ENCODE measurements at places on chromosomes 12 and 14. TPM values are rescaled to one million over a fixed set of nuclear protein-coding genes. Genes with fewer than 3 reads are reported as not detected.

ADAM20 gene
- 4.4 TPM for total RNA-seq

DNA sequence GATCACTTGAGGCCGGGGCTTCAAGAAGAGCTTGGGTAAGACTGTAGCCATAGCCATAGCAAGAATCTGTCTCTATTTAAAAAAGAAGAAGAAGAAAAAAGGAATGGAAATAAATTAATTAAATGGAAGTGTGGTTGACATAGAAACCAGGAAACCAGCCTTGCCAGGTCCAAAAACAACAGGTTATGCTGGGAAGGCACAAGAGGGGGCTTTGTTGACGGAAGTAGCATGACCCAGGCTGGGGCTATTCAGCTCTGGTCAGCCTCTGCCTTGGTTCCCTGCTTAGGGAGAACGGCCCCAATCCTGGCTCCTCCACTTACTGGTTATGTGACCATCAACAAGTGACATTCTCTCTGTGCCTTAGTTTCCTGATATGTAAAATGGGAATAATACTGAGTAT, 14.4 kb upstream of the GPR68 start:
- DNase-seq: no peak

- no peak for DNase-seq
Observed at GRCh38 chr12:2214411-2214810, 161.6 kb downstream of the CACNA1C start.

DNA sequence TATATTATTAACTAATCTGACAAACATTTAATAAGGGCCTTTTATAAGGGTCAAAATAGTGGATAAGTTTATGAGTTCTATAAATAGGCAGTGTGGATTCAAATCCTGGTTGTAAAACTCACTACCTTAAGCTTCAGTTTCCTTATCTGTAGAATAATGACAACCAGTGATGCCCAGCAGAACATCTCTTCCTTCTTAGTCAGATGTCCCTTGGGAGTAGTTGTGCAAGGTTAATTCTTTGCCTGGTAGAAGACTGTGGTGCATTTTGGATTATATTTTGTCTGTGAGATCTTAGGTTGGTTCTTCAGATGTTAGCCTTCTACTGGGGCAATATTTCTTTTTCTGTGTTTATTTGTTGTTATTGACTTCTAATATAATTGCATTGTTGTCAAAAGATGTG, 59.5 kb downstream of the ARID2 start:
- no peak for DNase-seq

DNA sequence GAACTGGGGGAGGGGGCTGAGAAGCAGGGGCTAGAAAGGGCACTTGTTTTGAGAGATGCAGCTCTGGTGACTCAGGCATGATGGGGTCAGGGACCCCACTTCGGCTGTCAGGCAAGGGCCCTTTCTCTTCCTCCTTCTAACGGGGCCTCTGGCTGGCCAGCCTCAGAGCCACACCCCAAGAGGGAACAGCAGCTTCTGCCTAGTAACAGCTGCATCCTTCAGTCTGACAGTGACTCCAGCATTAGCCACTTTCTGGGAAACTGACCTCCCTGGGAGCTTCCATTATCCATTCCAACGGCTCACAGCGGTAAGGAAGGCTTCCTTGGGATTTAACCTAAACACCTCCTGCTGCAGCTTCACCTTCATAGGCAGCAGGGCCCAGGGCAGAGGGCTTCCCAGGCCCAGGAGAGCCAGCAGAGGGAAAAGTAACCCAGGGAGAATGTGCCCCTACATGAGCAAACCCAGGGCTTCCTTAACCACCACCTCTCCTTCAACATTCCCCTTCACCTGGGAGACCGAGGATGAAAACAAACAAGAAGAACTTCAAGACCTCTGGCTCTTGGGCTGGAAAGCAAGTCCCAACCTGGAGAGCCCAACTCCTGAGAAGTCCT, 2.7 kb downstream of the NCKAP5L start:
- peak; percentile 50 for DNase-seq

GRCh38 chr12:59472273-59472672, 123.6 kb upstream of the SLC16A7 start:
- no peak for DNase-seq

DNA sequence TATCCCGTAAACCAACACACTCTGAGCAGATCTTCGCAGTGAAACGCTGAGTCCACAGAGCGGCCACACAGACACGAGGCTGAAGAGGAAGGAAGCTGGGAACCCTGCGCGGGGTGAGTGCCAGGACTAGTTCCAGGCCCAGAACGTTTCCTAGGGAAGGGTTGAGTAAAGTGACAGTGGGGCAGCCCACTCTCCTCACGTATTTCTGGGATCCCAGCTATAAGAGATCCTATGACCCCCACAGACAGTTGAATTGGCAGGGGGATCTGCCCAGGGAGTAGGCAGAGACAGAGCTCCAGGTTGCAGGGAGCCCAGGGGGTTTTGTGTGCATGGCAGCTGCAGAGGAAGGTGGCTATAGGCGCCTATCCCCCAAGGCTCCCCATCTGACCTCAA, 51.1 kb downstream of the GTF2A1 start:
- peak; percentile 62 for DNase-seq

GRCh38 chr12:70560671-70561070, 76.6 kb downstream of the PTPRB start:
- DNase-seq: no peak

ARMH4 gene
- total RNA-seq: 1.8 TPM

- DNase-seq: no peak
Observed at GRCh38 chr12:80858356-80858755, 79.4 kb downstream of the LIN7A start.

PLEKHH1 gene
- total RNA-seq: 2.9 TPM

GRIN2B gene
- total RNA-seq: 0.25 TPM

GRCh38 chr12:42834062-42834461, 244.5 kb upstream of the PRICKLE1 start:
- DNase-seq: no peak

DNA sequence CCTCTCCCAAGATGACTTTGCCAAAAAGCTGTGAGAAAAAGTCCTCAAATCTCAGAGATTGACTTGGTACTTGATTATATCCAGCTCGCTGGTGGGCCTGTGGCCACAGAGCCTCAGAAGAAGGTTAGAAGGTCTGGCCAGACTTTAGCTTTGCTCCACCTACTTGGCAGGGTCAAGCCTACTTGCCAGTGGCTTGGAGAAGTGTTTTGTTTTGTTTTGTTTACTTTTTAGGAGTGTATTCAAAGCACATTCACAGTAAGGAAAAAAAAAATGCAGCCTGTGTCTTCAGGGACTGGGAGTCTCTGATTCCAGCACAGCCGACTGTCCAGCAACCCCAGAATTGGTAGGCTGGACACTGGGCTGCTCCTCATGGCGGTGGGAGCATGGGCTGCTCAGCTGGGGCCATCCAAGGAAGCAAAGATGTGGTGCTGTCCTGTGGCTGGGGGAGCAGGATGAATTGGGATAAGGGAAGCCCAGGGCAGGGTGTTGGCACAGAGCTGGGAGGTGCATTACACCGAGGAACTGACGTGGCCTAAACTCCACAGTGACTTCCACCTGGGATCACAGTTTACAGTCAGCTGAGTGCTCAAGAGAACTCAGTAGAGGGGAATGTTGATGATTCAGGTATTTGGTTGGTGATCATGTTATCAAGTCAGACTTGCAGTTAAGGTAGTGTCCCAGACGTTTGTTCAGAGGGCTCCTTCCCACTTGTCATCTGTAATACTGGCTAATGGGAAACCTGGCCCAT, 73.5 kb downstream of the PPP2R5C start:
- DNase-seq: peak; percentile 81

TAPBPL gene
- total RNA-seq: 28.2 TPM

DNA sequence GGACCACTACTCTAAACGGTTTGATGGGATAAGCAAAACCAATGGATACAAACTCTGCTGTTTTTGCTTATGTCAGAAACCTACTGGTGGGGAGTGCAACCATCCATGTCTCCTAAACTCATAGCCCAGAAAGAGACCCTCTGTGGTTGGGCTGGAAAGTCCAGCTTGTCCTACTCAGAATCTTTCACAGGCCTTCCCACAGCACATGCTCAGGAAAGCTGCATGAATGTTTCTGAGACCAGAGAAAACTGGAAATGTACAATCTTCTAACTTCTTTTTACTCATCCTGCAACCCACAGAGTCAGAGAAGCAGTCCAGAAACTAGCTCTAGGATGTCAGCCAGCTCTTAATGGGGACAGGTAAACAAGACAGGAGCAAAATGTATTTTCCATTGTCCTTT, 73.3 kb downstream of the ANO2 start:
- no peak for DNase-seq

DNA sequence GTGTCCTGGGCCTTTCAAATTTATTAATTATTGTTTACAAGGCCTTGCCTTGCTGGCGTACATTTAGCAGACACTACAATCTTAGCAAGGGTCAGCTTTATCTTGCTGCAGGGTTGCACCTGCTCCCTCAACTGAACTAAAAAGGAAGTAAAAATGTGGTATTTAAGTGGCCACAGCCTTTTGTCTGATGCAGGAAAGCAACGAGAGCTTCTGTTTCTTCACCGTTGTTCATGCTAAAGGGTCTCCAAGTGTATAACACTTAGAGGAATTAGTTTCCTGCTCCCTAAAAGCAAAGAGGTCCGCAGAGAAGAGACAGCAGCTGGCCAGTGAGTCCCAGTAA, 62.8 kb upstream of the EGLN3 start:
- DNase-seq: no peak

KCNA5 gene
- 3.7 TPM for total RNA-seq

DDIT3 gene
- total RNA-seq: 34.7 TPM

DNA sequence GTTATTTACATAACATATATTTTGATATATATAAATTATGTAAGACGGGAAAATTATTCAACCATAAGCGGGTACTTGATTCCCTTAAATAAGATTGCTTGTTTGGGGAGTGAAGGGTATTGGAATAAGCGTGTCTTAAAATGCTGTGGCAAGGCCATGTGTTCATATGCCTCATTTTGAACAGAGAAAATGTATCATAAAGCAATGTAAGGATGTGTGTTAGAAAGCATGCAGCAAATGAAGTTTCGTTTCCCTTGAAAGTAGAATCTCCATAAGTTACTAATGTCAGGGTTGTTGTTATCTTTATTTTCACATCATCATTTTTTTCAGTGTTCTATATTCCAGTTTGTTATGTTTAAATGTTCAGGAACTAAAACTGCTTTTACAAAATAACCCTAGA, 465.6 kb downstream of the FOXG1 start:
- DNase-seq: no peak

NOS1 gene
- total RNA-seq: 2.4 TPM

MYH6 gene
- 7.1 TPM for total RNA-seq

DNA sequence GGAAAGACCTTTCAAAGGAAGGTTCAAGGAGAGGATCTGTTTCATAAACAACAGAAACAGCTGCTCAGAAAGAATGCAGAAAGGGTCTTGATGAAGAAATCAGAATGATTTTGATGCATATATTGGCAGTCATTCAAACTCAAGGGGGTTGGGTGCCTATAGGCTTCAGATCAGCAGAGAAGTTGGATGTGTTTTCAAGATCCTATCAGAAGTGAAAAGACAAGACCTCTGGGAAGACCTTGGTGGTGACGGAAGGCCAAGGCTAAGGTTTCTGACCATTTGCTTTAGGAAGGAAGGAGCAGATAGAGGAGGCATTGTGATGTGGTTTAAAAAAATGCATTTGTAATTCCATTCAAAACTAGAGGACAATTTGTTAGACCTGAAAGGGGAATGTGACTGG, 15.2 kb upstream of the PTPRB start:
- peak; percentile 31 for DNase-seq

DNA sequence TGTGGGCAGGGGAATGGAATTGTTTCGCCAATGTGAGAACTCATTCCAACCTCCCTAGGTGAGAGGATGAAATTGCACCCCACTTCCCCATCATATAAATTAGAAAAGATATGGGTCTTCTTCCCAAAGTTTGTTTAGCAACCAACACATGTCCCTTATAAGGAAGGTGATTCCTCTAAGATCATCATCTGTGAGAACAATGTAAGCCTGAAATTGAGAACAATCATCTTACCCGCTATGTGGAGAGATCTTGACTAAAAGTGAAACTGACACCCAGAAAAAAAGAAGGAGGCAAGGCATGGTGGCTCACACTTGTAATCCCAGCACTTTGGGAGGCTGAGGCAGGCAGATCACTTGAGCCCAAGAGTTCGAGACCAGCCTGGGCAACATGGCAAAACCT, 173.2 kb upstream of the HMGA2 start:
- no peak for DNase-seq

COCH gene
- total RNA-seq: 0.31 TPM

SYCP3 gene
- total RNA-seq: 1.2 TPM

DNA sequence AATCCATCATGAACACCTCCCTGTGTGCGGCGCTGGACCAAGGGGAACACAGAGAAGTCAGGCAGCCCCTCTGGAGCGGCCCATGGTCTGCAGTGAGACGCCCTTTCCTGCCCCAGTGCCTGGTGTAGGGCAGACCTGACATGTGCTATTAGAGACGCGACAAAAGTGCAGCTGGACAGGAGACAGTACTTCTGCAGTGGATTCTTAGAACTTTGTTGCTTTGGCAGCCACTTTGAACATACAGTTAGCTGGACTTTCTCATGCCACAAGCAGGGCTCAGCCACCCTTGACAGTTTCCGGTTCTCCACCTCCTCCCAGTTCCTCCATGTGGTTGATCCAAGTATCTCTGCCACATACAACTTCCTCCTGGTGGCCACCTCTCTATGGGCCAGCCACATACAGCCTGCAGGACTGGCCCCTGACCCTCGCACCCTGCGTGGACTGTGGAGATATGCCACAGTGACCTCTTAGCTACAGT, 45.9 kb downstream of the LGMN start:
- DNase-seq: no peak

CDKL1 gene
- total RNA-seq: 28.2 TPM

- peak; percentile 74 for DNase-seq
Observed at GRCh38 chr14:68284333-68284732, 464.8 kb downstream of the RAD51B start.

PPP1R36 gene
- total RNA-seq: 3.1 TPM

PAH gene
- total RNA-seq: 0.64 TPM

DNA sequence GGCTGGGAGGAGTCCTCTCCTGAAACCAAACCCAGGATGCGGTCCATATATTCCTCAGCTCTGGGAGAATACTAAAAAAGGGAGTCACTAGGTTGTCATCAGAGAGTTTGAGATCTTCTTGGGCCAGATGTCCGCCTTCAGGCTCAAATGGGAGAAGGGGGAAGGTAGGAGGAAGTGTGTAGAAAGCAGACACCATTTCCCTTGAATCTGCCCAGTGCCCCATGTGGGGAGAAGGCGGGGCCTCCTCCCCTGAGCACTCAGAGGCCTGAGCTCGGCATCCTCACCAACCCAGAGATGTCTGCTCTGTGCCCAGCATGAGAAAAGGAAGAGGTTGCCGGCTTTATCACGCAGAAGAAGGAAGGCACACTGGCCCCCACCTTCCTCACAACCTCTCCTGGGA, 37.3 kb downstream of the LTBP2 start:
- DNase-seq: no peak

DNA sequence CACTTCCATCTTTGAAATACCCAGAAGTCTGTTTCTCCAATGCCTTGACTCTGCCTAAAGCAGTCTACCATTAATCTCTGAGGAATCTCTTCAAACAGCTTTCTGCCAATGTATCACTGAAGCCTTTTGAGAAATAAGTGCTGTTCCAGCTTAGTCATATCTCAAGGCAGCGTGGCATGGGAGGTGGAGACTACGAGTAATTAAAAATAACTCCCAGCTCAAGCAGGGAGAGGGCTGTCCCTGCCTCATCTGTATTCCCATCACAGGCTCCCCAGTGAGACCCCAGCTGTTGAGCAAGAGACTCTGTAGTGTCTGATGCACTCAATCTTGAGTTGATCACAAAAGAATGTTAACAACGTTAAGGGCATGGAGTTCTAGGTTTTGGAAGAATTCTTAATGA, 700.6 kb downstream of the DIO2 start:
- no peak for DNase-seq

Data from lung (tissue), 17 donors.